ENCODE measurements at places on chromosomes 12 and 14.

DNA sequence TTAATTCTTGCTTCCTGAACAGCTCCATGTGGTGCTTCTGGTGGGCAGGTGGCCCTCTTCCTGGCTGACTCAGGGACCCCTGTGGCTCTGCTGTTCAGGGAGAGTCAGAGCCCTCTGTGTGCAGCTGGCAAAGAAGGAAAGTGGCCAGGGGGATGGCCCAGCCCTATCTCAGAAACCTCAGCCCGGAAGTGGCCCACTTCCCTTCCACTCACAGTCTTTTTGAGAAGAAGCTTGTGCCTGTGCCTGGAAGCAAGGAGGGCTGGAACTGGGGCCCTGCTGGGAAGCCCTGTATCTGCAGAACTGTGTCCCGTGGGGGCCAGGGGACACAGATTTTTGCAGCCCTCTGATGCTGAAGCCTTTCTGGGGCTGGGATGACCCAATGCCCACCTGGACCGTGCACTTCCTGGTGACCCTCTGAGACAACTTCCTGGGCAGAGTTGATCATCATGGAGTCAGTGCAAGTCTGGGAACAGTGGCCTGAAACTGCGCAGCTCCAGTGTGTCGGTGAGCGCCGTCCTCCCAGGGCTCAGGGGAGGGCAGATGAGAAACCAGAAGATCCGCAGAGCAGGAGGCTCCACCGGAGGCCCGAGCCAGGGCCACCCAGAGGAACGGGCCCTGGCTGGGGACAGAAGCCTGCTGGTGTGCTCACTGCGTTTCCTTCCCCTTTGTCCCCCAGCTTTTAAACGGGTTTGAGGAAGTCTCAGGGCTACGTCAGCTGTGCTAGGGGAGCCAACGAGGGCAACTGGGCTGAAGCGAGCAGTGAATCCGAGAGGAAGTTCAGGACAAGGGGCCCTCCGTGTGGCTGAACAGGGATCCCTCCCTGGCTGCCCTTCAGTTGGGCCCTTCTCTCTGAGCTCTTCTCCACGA lies 217.4 kb upstream of the RTL1 start:
- DNase-seq, result no peak

DNA sequence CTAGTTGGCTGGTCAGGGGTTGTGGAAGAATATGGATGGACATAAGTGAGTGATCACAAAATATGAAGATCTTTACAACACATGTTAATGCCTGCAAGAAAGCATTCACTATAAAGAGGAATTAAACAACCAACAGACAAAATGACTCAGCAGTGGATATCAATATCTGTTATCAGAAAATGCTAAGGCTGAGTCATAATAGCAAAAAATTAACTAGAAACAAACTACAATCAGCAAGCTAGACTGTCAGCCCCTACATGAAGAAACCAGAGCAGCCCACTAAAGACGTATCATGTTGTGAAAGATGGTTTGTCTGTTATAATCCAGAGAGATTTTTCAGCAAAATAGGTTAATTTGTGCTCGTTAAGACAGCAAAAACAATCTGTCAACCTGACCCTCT lies 472.9 kb downstream of the NELL2 start:
- no peak for DNase-seq

DNA sequence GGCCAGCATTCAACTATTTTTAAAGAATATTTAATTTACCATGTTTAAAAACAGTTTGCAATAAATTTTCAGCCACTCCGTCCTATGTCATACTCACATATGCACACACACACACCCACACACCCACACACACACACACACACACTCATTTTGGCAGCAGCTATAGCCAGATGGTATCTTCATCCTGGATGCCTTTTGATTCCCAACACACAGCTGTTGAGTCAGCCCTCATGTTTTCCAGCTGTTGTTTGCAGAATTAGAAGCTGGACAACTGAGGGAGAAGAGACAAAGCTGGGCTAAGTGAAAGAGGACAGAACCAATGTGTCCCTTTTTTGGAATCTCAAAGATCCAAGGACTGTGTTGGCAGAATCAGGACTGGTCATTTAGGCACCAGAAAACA lies 80.0 kb upstream of the EGLN3 start:
- no peak for DNase-seq

DNA sequence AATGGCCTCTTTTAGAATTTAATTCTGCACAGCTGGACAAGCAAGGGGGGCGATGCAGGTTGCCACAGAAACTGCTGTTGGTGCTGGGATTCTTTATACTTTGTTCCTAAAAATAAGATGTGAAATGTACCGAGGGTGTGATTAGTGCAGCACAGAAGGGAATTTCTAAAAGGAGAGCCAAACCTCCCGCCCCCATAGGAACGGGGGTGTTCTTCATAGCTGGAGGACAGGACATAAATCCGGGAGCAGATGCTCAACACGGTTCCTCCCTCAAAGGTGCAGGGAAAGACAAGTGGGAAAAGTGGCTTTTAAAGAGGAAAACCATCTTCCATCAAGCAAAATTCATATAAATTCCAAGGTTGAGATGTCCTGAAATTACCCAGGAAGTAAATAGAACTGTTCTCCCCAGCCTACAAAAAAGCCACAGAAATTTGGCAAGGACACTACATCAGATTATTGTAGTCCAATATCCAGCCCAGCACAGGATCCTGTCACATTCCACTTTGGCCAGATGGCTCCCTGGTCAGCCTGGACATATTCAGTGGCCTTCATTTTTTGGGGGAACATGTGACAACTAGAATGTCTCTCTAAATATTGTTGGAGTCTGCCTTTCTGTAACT lies 51.4 kb upstream of the TMX1 start:
- no peak for DNase-seq

DNA sequence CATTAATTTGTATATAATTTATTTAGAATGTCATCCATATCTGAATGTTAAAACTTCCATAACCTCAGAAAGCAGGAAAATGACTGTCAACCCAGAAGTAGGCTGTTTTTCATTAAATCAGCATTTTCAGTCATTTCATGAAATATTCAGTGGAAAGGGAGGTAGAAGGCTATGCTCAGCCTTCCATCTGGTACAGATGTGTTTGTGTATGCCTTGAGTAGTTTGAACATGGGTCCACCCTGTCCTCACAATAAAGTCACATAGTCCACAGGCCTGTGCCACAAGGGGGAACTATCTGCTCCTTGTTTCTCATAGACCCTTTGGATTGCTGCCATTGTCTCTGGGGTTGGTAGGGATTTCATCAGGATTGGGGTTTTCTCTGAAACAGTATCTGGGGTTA lies 9.1 kb downstream of the LACRT start:
- no peak for DNase-seq

- no peak for DNase-seq
These were observed 580.0 kb downstream of the DIO2 start for GRCh38 chr14:79631276-79631675.

- DNase-seq, result no peak
These were observed 133.6 kb downstream of the ZFP36L1 start for GRCh38 chr14:68658943-68659931.

Measured in T follicular helper cell (primary cell).